ENCODE measurements at places on chromosomes 4 and X. TPM values are rescaled to one million over a fixed set of nuclear protein-coding genes. Genes with fewer than 3 reads are reported as not detected.

COL4A6 gene
- polyA plus RNA-seq, result not detected

LRCH2 gene
- polyA plus RNA-seq, result not detected

TECRL gene
- not detected for polyA plus RNA-seq

GPRIN3 gene
- 0.50 TPM for polyA plus RNA-seq

SHROOM2 gene
- not detected for polyA plus RNA-seq

NMU gene
- 0.53 TPM for polyA plus RNA-seq

HSFX4 gene
- polyA plus RNA-seq, result not detected
